NCI-H187 (cell line): ENCODE measurements at places on chromosomes 7 and 10.

- DNase-seq, result no peak
These were observed 460 bp downstream of the ANXA11 start for GRCh38 chr10:80204677-80205476.

- DNase-seq, result peak; percentile 34
These were observed 121.5 kb upstream of the PRSS58 start for GRCh38 chr7:142379201-142379885.

- no peak for DNase-seq
These were observed 92.7 kb upstream of the GPR26 start for GRCh38 chr10:123573236-123574108.

GRCh38 chr7:151251689-151252560 is 3.4 kb upstream of the SMARCD3 start:
- peak; percentile 52 for DNase-seq

DNA sequence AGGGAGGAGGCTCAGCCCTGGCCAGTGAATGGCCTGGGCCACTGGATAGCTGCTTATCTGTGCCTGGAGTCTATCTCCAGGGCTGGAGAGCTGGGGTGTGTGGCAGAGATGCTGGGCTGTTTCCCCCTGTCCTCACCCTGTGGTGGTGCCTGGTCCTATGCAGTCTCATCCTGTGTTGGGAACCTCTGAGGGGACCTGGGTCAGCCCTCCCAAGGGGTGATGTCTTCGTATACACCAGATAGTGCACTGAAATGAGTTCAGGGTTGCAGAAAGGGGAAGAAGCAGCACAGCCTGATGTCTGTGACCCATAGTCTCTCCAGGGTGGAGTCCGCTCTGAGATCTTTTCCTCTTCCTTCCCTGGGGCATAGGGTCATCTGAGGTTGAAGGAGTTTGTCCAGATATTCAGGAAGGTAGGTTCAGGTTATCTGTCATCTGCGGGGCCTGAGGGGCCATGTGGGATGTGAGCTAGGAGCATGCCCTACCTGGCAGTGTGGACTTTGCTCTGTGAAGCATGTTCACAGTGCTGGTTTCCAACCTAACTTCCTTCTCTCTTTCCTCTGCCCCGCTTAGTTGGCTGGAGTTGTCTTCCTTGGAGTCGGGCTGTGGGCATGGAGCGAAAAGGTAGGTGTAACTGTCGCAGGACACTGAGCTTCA is 33.4 kb upstream of the SH2D4B start:
- no peak for DNase-seq

DNA sequence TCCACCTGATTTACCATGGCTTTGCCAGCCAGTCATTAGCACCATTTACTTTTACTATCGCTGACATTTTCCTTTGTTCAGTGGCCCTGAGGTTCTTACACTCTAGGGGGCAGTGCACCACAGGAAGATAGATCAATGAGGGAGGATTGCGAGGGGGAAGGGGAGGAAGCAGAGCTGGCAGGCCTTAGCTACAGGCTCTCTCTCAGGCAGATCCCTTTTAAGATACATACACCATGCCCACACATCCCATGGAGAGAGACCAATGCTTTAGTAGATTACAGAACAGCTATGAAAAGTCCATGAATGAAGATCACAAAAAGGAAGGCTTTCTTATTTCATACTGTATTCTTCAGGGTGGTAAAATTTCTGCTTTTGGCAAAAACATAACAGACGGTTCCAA is 47.4 kb downstream of the DENND11 start:
- DNase-seq, result no peak

GRCh38 chr10:53135897-53136253 is 363.3 kb upstream of the MBL2 start:
- no peak for DNase-seq

DNA sequence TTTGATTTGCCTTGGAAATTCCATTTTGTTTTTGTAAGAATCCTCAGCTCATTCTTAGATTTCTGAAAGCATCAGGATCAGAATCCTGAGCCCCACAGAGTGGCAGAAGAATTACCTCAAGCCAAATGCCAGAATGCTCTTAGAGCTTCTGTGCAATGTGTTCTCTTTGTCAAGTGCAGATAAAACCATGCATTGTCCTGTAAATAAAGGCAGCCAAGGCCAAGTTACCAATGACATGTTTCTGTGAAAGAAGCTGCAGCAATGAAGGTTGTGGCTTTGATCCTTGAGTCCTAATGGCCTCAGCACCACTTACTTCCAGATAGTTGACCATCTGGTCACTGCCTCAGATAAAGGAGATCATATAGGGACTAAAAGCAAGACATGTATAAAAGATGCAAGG is 343.3 kb upstream of the AKR1E2 start:
- DNase-seq, result no peak

DNA sequence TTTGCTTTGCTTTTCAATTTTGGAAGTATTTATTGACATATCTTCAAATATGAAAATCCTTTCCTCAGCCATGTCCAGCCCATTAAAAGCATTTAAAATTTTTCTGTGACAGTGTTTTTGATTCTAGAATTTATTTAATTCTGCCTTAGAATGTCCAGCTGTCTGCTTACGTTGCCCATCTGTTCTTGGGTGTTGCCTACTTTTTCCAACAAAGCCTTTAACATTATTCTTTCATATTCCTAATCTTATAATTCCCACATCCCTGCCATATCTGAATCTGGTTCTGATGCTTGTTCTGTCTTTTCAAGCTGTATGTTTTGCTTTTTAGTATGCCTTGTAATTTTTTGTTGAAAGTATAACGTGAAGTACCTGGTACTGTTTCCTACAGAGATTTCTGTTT is 204.7 kb upstream of the VSTM2A start:
- no peak for DNase-seq

DNA sequence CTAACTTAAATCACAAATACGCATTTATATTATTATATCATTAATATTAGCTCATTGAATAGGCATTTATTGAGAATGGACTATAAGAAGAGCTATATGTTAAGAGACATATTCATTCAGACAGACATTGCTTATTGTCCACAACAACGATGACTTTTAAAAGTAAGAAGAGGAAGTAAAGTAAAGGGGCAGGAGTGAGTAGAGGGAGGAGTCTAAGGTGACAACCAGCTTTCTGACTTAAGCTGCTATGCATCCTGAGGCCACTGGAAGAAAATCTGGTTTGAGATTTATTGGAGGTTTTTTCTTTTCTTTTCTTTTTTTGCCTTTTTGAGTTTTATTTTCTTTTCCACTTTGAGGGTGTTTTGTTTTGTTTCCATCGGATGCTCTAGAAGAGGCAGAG is 723.5 kb downstream of the GRM8 start:
- no peak for DNase-seq

GRCh38 chr7:91330191-91330808 is 66.1 kb downstream of the FZD1 start:
- no peak for DNase-seq

- no peak for DNase-seq
These were observed 119.2 kb downstream of the NEURL1 start for GRCh38 chr10:103612462-103613365.

DNA sequence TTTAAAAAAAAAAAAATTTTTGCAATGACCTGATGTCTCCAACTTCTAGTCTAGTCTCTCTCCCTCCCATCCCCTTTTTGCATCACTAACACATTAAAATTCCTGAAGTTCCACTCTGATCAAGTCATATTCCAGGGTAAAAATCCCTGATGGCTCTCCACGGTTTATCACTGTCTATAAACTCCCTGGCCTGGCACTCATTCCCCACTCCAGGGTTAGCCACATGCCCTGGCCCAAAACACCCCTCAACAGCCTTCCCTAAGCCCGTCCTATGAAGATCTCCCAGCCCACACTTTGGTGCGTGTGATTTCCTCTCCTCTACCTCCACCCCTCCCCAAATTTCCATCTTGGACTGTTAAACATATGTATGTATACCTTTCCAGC is 125.4 kb downstream of the JAZF1 start:
- no peak for DNase-seq

GRCh38 chr10:122402548-122403131 is 28.1 kb downstream of the PLEKHA1 start:
- DNase-seq, result no peak

GRCh38 chr7:113625494-113626102 is 293.2 kb downstream of the PPP1R3A start:
- DNase-seq, result no peak

DNA sequence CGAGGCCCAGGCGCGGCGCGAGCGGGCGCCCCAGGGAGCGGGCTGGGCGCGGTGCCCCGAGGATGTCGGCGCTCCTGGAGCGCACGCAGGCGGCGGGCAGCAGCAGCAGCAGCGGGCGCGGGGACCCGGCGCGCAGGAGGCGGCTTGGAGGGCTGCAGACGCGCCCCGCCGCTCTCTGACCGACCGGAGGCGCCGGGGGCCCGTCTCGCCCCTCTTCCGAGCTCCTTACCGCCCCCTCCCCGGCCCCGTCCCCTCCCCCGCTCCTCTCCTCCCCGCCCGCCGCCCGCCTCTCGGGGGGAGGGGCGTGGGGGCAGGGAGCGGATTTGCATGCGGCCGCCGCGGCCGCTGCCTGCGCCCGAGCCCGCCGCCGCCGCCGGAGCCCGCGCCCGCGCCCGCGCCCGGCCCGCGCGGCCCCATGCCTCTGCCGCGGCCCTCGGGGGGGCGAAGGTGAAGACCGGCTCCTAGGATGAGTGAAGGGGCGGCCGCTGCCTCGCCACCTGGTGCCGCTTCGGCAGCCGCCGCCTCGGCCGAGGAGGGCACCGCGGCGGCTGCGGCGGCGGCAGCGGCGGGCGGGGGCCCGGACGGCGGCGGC is at the start of gene NRG3:
Gene NRG3, plus strand, starts transcription at position 320 of the 592 bp plus-strand sequence.
- no peak for DNase-seq

DNA sequence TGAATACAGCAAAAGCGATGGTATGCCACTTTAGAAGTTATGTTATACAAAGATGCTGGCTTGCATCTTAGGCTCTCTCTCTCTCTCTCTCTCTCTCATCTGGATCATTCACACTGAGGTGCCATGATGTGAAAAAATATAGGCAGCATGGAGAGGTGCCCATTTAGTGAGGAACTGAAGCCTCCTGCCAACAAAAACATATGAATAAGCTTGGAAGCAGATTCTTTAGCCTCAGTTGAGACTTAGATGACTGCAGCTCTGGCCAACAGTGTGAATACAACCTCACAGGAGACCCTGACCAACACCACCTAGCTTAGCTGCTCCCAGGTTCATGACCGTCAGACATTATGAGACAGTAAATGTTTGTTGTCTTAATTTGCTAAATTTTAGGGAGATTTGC is 560.1 kb upstream of the LRRTM3 start:
- DNase-seq, result no peak

- DNase-seq, result no peak
These were observed 13.4 kb downstream of the RPP30 start for GRCh38 chr10:90885176-90885575.

- no peak for DNase-seq
These were observed 737 bp downstream of the CNNM2 start for GRCh38 chr10:102918817-102919245.

GRCh38 chr7:16078076-16078952 is 343.0 kb downstream of the CRPPA start:
- DNase-seq, result no peak

GRCh38 chr7:98534493-98534892 is 82.6 kb upstream of the NPTX2 start:
- no peak for DNase-seq

DNA sequence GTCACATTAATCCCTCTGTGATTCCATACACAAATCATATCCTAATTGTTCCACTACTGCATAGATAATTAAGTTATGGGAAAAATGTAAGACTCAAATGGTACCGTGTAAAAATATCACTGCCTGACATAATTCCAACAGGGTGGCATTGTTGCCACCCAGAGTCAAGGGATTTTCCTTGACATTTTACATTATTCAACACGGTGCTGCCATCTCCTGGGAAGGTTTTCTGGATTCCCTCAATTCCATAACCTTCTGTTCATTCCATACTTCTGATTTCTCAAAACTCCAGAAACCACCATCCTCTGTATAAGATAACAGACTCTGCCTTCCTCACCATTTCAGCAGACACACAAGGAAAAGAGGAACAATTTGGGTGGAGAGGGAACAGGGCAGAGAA is 495.9 kb downstream of the XPNPEP1 start:
- no peak for DNase-seq

GRCh38 chr7:3616306-3616705 is 315.3 kb downstream of the SDK1 start:
- peak; percentile 15 for DNase-seq

GRCh38 chr7:155190688-155191087 is 107.0 kb upstream of the INSIG1 start:
- no peak for DNase-seq

DNA sequence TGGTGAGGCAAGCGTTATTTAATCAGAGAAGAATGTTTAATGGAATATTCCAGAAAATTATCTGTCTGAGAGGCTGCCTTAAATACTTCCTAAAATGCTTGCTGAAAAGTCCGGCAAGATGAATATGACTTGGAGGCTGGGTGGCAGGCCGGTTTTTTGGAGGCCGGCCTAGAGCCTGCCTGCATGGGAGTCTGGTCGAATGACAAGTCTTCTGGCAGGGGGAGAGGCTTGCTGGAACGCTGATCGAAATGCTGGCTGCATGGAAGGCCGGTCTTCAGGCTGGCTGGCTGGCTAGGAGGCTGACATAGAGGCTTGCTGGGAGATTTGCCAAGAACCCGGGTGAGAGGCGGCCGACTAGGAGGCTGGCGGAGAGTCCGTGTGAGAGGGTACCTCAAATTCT is 135.7 kb downstream of the OR13A1 start:
- DNase-seq, result no peak

DNA sequence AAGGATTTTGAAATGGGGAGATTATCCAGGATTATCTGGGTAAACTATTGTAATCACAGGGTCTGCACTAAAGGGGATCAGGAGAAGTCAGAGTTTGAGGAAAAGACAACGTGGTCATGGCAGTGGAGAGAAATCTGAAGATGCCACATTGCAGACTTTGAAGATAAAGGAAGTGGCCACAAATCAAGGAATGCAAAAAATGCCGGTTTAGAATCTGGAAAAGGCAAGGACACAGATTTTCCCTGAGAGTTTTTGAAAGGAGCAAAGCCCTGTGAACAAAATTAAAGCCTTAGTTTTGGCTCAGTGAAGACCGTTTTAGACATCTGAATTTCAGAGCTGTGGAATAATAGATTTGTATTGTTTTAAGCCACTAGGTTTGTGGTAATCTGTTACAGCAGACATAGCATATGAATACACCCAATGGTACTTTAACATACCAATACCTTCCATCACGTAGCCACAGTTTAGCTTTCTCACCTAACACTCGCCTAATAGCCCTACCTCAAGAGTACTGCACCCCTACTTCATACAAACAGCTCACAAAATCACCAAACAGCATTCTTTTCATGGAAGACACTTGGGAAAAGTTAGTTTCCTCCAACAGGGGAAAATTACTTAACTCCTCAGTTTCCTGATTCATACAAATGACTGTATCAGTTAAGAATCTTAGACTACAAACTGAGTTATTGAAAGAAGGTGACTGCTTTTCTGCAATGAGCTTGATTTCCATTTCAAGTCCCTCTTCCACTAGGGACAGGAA is 446.5 kb downstream of the INHBA start:
- DNase-seq, result no peak

- no peak for DNase-seq
These were observed 778 bp upstream of the GET4 start for GRCh38 chr7:875476-876076.
